ENCODE measurements at places on chromosomes 1 and 21.

DNA sequence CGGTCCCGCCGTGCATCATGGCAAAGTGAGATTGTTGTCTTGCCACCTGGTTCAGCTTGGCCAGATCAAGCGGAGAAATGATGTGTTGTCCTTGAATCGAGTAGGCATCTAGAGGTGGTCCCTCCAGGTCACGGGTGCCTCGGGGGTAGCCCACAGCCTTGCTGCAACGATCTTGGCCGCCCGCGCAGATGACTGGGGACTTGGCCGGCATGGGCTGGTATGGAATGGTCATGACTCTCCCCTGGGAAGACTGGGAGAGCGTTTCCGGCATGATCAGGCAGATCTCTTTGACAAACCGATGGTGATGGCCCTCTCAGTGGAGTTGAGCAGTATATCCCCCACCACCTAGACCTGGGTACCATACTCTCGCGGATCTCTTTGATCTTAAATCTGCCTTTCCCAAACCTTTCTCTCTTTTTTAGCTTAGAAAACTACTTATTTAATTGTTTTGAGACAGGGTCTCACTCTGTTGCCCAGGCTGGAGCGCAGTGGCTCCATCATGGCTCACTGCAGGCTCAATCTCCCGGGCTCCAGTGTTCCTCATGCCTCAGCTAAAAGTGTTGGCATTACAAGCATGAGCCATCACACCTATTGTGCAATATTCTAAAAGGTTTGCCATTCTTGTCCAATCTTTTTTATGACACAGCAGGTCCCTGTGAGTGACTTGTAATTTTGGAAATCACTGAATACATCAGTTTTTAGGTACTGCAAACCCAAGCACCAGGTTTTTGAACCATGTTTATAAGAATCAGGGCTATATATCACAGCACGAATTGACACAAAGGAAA lies 9.4 kb upstream of the ELAPOR1 start:
- DNase-seq = no peak

DNA sequence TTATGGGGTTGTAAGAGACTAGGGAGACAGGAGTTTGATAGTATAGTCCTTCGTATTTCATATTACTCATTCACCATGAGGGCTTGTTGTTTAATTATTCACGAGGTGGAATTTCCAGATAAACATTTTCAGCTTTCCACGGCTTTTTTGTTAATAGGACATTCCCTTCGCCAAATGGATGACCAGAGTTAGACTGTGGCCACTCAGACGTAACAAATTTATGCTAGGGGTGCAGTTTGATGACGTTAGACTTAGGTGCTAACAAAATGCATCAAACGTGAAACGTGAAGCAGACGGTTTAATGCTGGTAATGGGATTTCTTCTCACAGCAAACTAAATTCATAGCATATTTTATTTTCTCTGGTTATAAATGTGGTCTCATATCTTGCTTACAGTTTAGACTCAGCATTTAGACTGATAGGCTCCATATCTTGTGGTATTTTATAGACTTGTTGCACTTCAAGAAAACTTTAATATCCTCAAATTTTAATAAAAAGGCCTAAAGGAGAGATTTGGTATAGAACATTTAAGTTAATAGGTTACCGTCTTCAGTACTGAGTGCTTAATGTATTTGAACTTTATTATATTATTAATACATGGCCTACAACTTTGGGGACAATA lies 2.3 kb downstream of the DHX9 start:
- DNase-seq = no peak

DNA sequence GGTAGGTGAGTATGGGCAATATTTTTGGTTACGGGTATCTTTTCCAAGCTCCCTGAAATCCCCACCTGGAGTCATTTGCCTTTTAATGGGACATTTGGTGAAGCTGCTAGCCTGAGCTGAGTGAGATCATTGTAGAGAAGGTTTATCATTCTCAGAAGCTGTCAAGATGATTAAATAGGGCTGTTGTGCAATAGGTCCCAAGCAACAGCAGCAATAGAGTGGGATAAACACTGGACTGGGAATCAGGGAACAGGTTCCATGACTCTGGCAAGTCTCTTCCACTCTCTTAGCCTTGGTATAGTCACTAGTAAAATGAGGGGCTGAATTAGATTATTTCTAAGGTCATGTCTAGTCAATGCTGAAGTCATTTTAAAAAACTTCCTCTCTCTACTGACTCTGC lies 30.3 kb upstream of the FAM78B start:
- no peak for DNase-seq

GRCh38 chr1:116537898-116538297 lies 32.9 kb downstream of the CD58 start:
- no peak for DNase-seq

- DNase-seq = no peak
Observed at GRCh38 chr1:196205882-196206281, 402.4 kb downstream of the KCNT2 start.

- no peak for DNase-seq
Observed at GRCh38 chr1:36068866-36069265, 15.0 kb upstream of the TEKT2 start.

DNA sequence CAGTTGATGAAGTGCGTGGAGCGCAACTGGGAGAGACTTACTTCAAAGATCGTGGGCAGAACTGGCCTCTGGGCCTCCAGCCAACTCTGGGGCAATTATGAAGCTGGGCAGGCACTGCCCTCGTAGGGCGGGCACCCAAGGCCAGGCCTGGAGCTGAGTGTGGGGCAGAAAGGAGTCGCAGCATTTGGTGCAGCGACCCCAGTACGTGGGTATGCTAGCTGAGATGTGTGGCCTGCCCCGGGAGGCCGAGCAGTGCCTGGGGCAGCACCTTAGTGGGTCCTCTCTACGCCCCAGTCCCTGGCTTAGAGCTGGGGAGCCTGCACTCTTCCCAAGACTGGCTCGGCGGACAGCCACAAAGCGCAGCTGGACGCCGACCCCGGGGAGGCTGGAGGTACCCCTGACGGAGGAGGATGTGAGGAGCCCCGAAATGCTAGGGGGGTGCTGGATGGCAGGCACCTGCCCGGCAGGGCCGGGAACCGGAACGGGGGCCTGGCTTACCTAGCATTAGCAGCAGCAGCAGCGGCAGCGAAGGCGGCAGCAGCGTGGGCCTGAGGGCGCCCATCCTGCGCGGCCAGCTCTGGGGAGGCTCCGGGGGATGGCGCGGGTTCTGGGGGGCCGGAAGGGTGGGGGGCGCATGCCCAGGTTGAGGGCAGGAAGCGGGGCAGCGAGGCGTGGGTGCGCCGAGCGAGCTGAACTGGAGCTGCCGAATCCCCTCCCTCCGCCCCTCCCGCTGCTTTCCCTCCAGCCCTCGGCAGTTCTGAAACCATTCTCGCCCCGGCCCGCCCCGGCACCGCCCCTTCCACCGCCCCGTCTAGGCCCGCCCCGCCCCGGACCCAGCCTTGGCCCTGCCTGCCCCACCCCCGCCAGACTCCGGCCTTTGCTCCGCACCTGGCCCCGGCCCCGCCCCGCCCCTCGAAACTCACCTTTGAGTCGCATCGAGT lies at the start of gene IGSF8:
TSS of gene IGSF8 (minus strand) at position 709 of the 941 bp plus-strand sequence. CDS start at position 562, 147 bp downstream.
- DNase-seq = peak; percentile 54

- no peak for DNase-seq
Observed at GRCh38 chr1:225493591-225494246, 65.9 kb upstream of the LBR start.

GRCh38 chr1:244197851-244198375 lies 146.8 kb downstream of the ZBTB18 start:
- DNase-seq = no peak

GRCh38 chr1:109530457-109531087 lies 9.1 kb upstream of the GPR61 start:
- no peak for DNase-seq

- DNase-seq = no peak
Observed at GRCh38 chr1:74317663-74318062, 82.5 kb downstream of the TNNI3K start.

DNA sequence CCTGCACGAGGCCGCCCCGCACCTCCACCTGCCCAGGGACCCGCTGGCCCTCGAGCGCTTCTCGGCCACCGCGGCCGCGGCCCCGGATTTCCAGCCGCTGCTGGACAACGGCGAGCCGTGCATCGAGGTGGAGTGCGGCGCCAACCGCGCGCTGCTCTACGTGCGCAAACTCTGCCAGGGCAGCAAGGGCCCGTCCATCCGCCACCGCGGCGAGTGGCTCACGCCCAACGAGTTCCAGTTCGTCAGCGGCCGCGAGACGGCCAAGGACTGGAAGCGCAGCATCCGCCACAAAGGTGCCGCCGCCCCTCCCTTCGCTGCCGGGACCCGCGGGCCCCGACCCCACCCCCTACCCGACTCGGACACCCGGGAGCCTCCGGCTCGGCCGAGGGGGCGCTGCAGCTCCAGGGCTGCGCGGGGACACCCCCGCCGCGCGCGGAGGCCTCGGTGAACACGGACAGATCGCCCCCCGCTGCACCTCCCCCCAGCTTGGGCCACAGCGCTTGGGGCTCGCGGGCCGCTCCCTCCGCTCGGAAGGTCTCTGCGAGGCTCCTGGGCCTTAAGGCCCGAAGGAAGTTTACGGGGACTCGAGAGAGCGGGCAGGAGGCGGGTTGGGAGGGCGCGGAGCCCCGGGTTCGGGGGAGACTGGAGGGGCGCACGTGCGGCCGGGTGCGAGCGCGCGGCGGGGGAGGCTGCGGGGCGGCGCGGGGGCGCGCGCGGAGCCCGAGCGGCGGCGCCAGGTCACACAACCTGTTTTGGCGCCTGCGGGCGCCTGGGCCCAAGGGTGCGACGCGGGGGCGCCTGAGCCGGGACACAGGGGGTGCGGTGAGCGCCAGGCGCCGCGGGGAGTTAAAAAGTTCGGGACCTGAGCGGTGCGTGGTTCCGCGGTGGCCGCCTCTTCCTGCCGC lies 1.2 kb downstream of the SAMD11 start:
- DNase-seq = no peak

- peak; percentile 88 for DNase-seq
Observed at GRCh38 chr1:16175610-16176553, 20.0 kb upstream of the EPHA2 start.

- DNase-seq = no peak
Observed at GRCh38 chr1:44016041-44016889, 15.0 kb downstream of the SLC6A9 start.

GRCh38 chr1:119865627-119866026 lies 30.7 kb downstream of the ADAM30 start:
- no peak for DNase-seq

- DNase-seq = peak; percentile 56
Observed at GRCh38 chr1:178908358-178908757, 37.5 kb upstream of the ANGPTL1 start.

- DNase-seq = no peak
Observed at GRCh38 chr1:182629499-182630096, 25.4 kb upstream of the RGS16 start.

- no peak for DNase-seq
Observed at GRCh38 chr1:211610779-211611556, 32.0 kb upstream of the SLC30A1 start.

DNA sequence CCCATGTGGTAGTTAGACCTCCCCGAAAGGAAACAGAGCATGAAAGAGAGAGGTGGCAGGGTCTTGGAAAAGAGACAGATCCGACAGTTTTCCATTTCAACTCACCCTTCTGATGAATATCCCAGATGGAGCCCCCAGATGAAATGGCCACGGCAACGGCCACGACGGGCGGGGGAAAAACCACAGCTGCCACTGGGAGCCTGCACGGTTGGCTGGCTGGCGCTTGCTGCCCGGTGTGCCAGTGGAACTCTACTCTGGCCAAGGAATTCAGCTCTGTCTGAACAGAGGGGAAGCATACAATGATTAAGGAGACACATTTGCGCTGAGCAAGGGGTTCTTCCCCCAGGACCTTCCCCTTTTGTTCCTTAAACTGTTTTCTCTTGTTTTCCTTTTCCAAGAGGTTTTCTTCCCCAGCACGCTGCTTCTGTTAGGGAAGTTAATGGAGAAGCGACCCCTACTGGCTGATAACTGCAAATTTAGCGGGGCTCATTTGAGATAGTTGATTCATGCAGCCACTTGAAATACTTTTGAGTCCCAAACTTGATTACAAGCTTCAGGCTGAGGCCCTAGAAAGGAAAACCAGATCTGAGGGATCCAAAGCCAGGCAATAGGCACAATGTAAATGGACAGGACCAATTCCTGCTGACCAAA lies 1122.5 kb downstream of the NCAM2 start:
- no peak for DNase-seq

- no peak for DNase-seq
Observed at GRCh38 chr21:35410123-35410522, 361.0 kb upstream of the RUNX1 start.

GRCh38 chr21:38258521-38259485 lies 2.0 kb downstream of the KCNJ15 start:
- peak; percentile 91 for DNase-seq

DNA sequence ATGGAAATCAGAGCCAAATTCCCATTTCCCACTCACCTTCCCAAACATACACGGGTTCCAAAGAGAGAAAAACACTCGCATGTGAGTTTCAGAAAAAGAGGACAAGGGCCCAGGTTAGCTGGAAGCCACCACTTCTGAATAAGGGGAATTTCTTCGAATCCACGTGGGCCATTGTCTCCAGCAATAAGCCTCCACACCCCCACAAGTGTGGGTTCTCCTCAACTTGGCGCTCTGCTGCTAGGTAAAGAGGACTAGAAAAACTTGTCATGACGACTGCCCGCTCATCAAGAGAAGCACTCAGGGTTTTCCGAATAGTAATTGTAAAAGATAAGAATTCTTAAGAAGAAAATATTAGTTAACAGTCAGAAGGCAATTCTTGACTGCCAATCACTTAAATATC lies 30.6 kb downstream of the PRDM15 start:
- no peak for DNase-seq

- DNase-seq = no peak
Observed at GRCh38 chr1:171784784-171785183, 3.3 kb downstream of the METTL13 start.

DNA sequence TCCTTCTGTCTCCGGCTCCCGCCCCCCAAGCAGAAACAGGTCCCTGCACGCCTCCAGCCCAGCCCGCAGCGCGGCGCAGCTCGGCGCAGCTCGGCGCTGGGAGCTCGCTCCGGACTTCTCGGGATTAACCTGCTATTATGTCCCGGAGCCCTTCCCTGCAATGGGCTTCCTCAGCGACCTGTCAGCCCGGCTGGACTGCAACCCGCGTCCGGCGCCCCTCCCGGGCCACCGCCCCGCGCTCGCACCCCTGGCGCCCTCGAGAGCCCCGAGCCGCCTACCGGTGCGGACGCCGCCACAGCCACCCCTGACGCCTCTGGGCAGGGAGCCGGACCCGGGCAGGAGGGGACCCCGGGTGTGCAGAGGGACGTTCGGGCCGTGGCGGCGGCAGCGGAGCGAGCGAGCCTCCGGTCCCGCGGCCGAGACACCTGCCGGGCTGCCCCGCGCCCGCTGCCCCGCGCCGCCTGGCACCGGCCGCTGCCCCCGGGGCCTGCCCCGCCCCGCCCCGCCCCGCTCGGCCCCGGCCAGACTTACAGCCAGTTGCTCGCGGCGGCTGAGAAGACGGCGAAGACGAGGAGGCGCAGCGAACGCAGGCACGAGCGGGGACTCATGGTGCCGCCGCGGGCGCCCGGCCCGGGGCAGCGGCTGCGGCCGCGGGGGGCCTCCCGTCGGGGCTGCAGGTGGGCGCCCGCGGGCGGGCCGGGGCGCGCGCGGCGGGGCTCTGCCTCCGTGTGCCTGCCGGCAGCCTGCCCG lies 407 bp downstream of the WNT4 start:
- no peak for DNase-seq

DNA sequence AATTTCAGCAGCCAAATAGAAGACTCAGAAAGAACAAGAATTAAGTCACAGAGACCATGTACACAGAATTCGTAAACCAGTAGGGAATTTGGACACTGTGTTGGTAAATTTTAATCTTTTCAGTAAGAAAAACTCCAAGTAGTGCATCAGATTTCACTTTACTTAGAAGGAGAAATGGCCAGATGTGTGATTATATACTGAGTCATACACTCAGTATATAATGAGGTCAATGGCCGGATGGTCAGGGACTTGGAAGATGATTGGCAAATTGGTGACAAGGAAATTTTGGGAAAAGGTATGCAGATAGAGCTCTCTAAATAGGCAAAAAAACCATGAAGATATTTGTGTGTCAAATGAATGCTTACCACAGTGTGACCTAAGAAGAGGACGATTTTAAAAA lies 399.8 kb upstream of the LRRC7 start:
- peak; percentile 14 for DNase-seq

All from stromal cell of bone marrow (primary cell).